ENCODE measurements at places on chromosomes 12 and 14. TPM values are rescaled to one million over a fixed set of nuclear protein-coding genes. Genes with fewer than 3 reads are reported as not detected.

The BDKRB1 gene
- total RNA-seq: not detected

- peaks cover 29% of the 10 kb centered on the region for H3K36me3 ChIP-seq
- no peak for DNase-seq
- H3K27ac ChIP-seq: no peak overlapping the region
- H3K4me3 ChIP-seq: no peak overlapping the region
Measured at GRCh38 chr12:119829439-119829838, 47.7 kb downstream of the CIT start.

DNA sequence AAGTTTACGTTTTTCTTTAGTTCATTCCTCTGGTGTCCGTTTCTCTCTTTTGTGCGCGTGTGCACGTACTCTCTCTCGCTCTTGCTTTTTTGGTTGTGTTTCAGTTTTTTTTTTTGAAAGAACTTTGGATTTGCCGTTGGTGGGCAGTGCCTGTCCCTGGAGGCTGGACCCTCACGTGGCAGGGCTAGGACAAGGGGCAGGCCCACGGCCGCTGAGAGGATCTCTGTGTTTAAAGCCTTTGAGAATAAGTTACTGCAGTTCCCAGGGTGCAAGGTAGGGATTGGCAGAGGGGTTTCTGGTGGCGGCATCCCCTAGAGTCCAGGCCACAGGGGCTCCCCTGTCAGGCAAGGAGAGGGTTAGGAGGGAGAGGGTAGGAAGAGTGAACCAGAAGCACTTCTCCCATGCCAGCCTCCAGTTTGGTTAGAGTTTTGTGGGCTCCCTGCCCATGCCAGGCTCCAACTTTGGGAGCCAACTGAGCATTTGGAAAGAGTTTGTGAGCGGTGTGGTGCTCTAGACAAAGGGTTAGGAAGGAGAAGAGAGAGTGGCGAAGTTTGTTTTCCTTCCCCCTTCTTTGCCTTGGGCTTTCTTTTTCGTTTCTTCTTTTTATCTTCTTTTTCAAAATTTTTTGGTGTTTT, 30.5 kb downstream of the ZFHX2 start:
- H3K27ac ChIP-seq: no peak overlapping the region
- H3K4me3 ChIP-seq: no peak overlapping the region
- H3K36me3 ChIP-seq: no peaks in the 10 kb centered on the region
- no peaks in the 10 kb centered on the region for H3K4me1 ChIP-seq

DNA sequence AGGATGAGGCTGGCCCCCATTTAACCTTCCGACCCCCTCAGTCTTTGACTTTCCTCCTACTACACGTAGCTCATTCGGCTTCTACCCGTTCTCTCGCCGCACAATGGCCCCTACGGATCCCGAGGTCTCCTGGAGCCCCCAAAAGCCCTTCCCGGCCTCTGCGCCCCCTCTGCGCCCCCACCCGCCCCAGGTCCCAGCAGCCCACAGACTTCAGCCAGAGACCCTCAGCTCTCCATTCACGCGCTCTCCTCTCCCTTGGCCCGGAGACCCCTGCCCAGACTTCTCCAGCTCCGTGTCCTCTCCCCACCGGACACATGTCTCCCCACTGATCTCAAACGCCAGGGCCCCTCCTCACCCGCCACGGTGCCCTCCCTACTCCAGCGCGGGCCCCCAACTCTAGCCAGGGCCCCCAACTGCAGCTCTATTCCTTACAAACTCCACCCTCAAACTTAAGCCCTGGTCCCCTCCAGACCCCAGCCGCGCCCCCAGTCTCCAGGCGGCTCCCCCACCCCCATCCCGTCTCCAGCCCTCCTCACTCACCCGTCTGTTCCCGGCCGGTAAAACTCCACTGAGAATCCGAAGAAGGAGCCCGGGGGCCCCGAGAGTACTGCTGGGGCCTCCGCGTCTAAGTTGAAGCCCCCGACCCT, 502 bp downstream of the ITGA5 start:
- H3K4me3 ChIP-seq: peak overlapping the region; percentile 80
- H3K36me3 ChIP-seq: no peaks in the 10 kb centered on the region
- peaks cover 16% of the 10 kb centered on the region for H3K27me3 ChIP-seq
- H3K27ac ChIP-seq: peak overlapping the region; percentile 86
- peaks cover 55% of the 10 kb centered on the region for H3K4me1 ChIP-seq

The FLVCR2 gene
- 2.9 TPM for total RNA-seq

The GON7 gene
- total RNA-seq: 15.7 TPM

The IAPP gene
- not detected for total RNA-seq

DNA sequence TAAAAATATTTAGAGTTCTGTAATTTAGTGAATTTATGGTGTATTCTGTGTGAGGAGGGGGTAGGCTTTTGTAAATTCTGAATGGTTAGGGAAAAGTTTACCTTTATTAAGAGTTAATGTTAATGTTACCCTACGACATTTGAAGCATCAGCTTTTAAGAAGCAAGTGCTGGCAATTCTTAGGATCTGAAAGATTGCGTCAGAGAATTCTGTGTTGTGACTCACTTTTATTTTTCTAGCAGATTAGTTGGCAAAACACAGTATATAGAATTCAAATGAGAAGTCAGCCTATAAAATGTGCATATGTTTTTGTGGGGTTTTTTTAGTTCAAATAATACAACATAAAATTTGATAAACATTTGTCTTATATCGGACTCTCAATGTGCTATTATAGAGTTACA, 97.6 kb downstream of the RAD52 start:
- peaks cover 21% of the 10 kb centered on the region for H3K36me3 ChIP-seq
- no peak for DNase-seq
- peaks cover 46% of the 10 kb centered on the region for H3K4me1 ChIP-seq
- no peak overlapping the region for H3K4me3 ChIP-seq
- H3K27ac ChIP-seq: no peak overlapping the region

- peaks cover 9% of the 10 kb centered on the region for H3K27me3 ChIP-seq
- H3K36me3 ChIP-seq: no peaks in the 10 kb centered on the region
- H3K4me3 ChIP-seq: no peak overlapping the region
- no peak overlapping the region for H3K27ac ChIP-seq
Measured at GRCh38 chr12:27843714-27844245, 63.7 kb upstream of the MANSC4 start.

DNA sequence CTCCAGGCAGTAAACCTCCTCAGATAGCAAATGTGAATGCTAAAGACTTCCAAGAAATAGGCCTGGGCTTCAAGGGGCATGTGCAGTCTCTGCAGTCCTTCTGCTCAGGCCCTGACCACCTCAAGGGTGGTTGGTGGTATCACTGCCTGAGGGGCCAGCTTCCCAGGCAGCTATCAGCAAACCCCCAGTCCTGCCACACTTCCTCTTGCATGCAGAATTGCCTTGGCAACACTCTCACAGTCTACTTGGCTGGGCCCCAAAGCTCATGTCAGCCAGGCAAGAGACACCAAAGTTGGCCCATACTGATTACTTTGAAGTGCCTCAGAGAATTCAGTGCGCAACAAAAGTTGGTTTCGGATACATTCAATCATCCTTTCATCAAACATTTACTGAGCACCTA, 3.5 kb upstream of the ASB8 start:
- H3K4me1 ChIP-seq: peaks cover 27% of the 10 kb centered on the region
- no peak overlapping the region for H3K4me3 ChIP-seq
- peaks cover 2% of the 10 kb centered on the region for H3K36me3 ChIP-seq
- DNase-seq: no peak
- no peak overlapping the region for H3K27ac ChIP-seq

- no peak for DNase-seq
- H3K27me3 ChIP-seq: peaks cover 6% of the 10 kb centered on the region
- no peak overlapping the region for H3K4me3 ChIP-seq
- H3K4me1 ChIP-seq: no peaks in the 10 kb centered on the region
- H3K27ac ChIP-seq: no peak overlapping the region
Measured at GRCh38 chr12:7376196-7376595, 67.8 kb downstream of the CD163L1 start.

GRCh38 chr12:2693244-2693860, 101.4 kb upstream of the FKBP4 start:
- H3K4me1 ChIP-seq: peaks cover 39% of the 10 kb centered on the region
- no peak for DNase-seq

GRCh38 chr14:93132472-93133065, 16.8 kb upstream of the ITPK1 start:
- no peak overlapping the region for H3K4me3 ChIP-seq
- no peaks in the 10 kb centered on the region for H3K4me1 ChIP-seq
- DNase-seq: no peak
- no peak overlapping the region for H3K27ac ChIP-seq

The NFE2 gene
- not detected for total RNA-seq

Data from activated T-helper 1 cell treated with anti-CD3 and anti-CD28 coated beads, Interleukin-12 subunit alpha, Interleukin-12 subunit beta, Interleukin-2, Interleukin-4 antibody, amounts not matched to agents 30 ng/mL and 10 ng/mL and 1 ng/mL, durations not matched to agents 14 hours and 24 hours and 36 hours (primary cell).